ENCODE measurements at places on chromosomes 2 and 18.

GRCh38 chr18:12307701-12308385 lies at the start of gene TUBB6:
Gene TUBB6, plus strand, starts transcription at chr18:12308241. Its CDS starts 52 bp downstream, at chr18:12308293.
- DNase-seq, result peak; percentile 89

GRCh38 chr2:10550206-10551001 lies 102.3 kb upstream of the ODC1 start:
- DNase-seq, result no peak

DNA sequence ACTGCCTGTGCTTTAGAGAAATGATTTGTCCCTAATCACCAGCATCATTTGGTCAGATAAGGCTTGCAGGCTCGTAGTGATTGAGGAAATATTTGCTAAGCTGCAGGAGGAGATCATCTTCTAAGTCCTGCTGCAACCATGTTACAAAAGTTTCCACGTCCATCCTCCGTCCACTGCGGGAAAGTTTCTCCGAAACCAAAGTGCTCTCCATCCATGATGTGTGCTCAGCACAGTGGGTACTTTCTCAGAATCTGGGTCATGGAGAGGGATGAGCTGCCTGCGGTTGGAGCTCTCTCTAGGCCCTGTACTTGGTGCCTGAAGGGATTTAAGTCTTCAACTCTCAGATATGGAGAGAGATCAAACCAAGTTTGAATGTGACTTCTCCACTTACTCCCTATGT lies 39.3 kb downstream of the IL1RL2 start:
- no peak for DNase-seq

DNA sequence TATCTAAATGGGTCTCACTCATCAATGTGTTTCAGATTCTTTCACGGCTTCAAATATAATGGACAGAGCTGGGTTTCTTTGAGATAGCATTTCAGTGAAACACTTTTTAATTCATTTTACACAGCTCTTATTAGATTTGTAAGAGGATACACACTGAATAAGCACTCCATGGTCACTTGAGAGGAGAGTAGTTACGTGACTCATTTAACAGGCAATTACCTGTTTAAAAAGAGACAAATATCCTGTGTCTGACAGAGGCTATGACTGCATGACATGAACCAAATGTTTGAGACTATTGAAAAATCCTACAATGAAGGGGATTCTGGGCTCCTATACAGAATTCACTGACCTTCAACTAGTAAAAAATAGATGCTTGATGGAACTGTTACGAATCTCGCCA lies 786.9 kb downstream of the EPHA4 start:
- DNase-seq, result no peak

DNA sequence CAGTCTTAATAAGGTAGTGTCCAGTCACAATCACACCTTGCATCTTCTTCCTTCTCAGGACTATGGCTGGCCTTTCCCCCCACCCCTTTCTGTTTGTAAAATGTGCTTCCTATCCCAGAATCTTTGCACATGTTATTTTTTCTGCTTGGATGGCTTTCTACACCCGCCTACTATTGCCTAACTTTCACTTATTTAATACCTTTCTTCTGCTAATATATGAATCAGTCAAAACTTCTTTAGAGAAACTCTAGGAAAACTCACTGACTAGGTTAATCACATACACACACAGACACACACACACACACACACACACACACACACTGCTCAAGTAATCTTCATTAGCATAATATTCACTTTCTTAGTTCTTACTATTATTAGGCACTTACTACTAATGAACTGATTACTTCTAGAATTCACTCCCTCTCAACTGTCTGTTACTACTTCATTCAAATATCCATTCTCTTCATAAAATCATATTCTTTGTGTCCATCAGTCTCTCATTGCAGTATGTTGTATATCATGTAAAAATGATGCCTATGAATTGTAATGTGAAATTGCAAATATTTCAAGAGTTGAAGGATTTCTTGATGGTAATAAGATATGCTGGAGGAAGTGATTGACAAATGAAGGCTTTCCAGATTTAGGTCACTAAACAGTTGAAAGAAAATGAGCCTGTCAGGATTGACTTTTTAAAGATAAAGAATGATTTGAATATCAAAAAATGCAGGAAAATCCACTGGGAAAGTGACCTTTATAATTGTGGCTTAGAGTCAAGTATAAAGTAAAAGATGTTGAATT lies 51.2 kb downstream of the CLIP4 start:
- DNase-seq, result no peak

- no peak for DNase-seq
These were observed 6.8 kb downstream of the SFT2D3 start for GRCh38 chr2:127707890-127708648.
